Fibroblast of the aortic adventitia (primary cell): ENCODE measurements at places on chromosomes 1 and 21.

DNA sequence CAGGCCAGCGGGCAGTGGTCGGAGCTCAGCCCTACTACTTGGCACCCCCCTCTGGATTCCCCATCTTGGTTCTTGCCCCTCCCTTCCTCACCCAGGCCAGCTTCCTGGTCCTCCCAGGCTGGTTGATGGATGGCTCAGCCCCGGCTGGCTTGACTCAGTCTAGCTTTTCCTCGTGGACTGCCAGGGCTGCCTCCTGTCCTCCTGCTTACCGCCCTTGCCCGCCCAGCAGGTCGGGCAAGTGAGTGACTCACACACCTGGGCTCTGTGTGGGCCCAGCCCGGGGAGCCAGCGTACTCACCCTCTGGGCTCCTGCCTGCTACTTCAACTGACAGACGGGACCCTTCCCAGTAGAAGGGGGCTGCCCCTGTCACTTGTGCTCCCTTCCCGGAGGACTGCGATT lies 19.5 kb upstream of the ARHGEF10L start:
- no peak for DNase-seq

GRCh38 chr1:18341291-18342069 lies 139.2 kb upstream of the KLHDC7A start:
- DNase-seq, result no peak

- DNase-seq, result peak; percentile 35
Measured at GRCh38 chr21:38491536-38491935, 6.7 kb downstream of the ERG start.

DNA sequence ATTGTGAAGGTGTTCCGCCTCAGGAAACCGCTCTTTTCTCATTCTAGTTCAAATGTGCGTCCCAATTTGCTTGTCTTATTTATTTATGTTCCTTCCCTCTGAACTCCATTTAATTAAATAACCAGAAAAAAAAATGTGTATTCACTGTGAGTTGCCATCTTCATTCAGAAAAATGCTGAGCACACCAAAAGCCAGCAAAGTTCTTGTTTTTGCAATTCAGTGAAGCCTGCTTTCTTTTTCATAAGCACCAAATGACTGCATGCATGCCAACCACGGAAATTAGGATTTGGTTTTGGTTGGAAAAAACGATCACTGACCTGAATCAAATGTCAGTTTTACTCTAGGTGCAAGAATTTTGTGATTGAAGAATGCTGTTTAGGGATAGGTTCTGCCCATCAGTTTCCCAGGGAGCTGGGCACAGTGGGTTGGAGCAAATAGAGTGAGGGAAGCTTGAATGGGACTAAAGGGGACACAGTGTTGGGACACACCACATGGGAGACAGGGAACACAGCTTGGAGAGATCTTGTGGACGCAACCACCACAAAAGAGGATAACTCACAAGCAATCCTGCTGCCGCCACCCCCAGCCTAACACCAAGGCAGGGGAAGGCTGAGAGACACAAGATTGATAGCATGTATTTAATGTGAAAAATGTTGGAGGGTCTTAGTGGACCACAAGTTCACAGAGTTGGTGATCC lies 183.4 kb upstream of the GALNT2 start:
- no peak for DNase-seq

DNA sequence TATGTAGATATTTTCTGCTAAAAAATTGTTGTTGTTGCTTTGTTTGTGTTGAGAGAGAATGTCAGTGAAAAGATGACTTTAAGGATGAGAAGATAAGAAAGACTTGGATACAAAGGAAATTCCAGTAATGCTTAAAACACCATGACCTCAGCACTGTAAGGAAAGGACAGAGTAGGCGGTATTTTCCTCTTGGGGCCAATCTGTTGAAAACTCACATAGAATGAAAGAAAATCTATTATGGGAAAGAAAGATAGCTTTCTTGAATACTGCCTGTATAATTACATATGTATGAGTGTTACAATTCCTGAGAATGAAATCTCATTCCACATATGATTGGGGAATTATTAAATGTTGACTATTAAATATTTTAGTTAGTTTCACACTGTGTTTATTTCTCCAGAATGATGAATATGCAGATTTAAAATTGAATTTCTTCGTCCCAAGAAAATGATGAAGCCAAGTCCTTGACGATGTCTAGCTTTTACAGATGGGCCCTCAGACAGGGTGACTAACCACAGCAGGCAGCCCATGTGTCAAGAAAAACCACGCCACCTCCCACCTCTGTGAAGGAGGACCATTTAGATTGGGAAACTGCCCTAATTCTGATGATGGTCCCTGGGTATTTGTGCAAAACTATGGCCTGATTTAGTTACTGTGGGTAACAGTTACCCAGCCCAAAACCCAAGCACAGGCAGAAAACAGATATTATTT lies 49.7 kb upstream of the LMO4 start:
- DNase-seq, result peak; percentile 21

GRCh38 chr1:245126530-245126929 lies 28.3 kb upstream of the KIF26B start:
- DNase-seq, result no peak

DNA sequence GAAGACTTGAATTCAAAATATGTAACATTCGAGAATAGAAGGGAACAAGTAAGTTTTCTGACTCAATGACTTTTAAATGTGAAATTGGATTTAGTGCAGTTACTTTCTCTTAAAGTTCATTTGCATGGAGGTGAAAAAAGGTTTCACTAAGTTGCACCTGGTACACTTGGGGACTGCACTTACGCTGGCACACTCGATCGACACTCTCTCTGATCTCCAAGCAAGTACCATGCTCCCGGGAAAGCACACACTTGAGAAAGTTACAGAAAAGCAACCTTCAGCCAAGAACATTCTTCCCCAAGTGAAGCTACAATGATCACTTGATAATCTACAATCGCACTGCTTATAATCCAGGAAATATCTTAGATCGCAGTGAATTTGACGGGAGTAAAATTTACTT lies 63.1 kb downstream of the COQ8A start:
- no peak for DNase-seq

GRCh38 chr1:230379462-230379861 lies 46.7 kb downstream of the PGBD5 start:
- no peak for DNase-seq

DNA sequence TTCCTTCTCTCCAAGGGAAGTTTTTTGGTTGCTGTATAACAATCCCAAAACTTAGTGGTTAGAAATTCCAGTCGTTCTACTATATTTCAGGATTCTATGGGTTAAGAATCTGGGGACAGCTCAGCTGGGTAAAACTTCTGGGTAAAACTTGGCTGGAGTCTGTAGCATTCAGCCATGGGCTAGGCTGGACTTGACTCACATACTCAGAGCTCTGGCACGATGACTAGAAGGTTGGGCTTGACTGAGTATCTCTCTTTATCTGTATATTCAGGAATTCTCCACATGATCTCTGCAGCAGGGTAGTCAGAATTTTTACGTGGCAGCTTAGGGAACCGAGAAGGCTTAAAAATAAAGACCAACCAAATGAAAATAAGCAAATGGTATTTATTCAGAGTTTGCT lies 28.2 kb upstream of the HRNR start:
- peak; percentile 64 for DNase-seq

- DNase-seq, result peak; percentile 34
Measured at GRCh38 chr1:167095368-167095767, 1.5 kb downstream of the STYXL2 start.

- peak; percentile 94 for DNase-seq
Measured at GRCh38 chr1:33007190-33008050, 29.3 kb downstream of the AK2 start.
